ENCODE measurements at places on chromosomes 1 and 21.

GRCh38 chr1:151881479-151881878 lies 27.8 kb downstream of the THEM4 start:
- no peak for DNase-seq

DNA sequence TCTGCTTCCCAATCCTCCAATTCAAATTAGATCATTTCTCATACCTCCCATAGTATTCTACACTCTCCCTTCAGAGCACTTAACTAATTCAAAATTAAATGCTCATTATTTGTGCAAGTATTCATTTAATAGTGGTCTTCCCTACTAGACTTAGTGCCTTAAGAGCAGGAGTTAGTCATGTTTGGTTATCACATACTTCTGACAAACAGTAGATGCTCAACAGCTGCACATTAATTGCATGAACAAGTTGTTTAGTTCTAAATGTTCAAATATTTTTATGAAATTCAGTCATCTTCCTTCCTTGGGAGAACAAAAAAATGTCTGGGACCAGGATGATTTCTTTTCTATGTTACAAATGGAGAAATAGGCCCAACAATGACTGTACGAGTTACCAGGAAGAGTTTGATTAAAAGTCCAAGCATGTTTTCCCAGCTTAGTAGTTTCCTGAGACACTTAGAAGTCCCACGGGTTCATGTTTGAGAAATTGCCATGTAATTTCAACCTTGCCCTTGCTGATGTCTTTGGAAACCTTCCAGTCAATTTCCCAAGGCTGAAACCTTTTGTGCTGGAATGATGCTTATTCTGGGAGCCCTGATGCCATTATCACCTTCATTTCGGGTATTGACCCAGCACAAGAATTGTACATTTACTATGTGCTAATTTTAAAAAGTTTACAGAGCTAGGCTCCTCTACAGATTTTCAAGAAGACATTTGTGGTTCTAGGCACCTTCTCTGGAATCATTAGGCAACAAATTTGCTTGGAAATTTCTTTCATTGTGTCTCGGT lies 437.9 kb upstream of the PLXNA2 start:
- no peak for DNase-seq

GRCh38 chr1:95181096-95181495 lies 52.9 kb upstream of the RWDD3 start:
- no peak for DNase-seq

- DNase-seq = no peak
These were observed 185.0 kb downstream of the TGFBR3 start for GRCh38 chr1:91700771-91701471.

DNA sequence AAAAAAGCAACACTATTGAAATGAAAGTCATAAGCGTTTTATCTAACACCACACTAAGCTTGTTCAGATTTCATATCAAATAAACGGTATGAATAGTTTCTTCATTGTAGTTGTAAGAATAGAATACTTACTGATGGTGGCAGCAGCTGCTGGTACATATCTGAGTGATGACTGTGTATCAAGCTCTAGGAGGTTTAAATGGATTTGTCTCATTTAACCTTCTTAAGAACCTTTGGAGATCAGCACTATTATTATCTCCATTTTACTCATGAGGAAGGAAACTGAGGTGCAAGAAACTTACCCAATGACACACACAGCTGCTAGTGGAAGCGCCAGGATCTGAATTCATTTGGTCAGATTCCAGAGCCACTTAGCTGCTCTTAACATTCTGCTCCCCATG lies 104.0 kb downstream of the EIF4G3 start:
- DNase-seq = no peak

GRCh38 chr1:183685112-183685713 lies 32.1 kb upstream of the APOBEC4 start:
- DNase-seq = peak; percentile 20

DNA sequence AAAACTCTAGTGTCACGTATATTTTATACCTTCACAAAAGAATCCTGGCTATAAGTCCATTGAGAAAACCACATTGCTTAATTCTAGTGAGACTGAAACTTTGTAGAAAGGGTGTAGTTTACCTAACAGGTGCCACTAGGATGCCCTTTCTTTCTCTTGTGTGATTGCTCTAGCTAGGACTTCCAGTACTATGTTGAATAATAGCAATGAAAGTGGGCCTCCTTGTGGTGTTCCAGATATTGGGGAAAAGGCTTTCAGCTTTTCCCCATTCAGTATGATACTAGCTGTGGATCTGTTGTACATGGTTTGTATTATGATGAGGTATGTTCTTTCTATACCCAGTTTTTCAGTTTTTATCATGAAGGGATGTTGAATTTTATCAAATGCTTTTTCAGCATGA lies 39.7 kb upstream of the CHODL start:
- no peak for DNase-seq

GRCh38 chr1:20168564-20169491 lies 17.1 kb upstream of the UBXN10 start:
- DNase-seq = no peak

- no peak for DNase-seq
These were observed 35.3 kb upstream of the CLIC4 start for GRCh38 chr1:24709791-24710441.

- no peak for DNase-seq
These were observed 233.1 kb downstream of the CAMTA1 start for GRCh38 chr1:7018351-7018750.

DNA sequence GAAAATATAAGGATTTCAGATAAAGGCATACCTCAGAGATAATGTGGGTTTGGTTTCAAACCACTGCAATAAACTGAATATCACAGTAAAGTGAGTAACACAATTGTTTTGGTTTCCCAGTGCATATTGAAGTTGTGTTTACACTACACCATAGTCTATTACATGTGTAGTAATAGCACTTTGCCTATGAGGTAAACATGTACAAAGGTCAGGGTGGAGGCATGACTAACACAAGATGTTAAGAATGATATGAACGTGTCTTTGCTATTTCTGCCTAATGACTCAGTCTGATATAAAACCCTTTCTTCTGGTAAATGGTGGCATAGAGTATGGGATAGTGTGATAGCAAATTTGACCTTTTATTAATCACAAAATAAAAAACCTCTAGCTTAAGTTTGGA lies 621.5 kb upstream of the ADGRL2 start:
- DNase-seq = no peak

GRCh38 chr21:39003982-39004633 lies 179.1 kb downstream of the PSMG1 start:
- DNase-seq = no peak

- DNase-seq = no peak
These were observed 26.9 kb upstream of the EYA3 start for GRCh38 chr1:28115267-28115666.

DNA sequence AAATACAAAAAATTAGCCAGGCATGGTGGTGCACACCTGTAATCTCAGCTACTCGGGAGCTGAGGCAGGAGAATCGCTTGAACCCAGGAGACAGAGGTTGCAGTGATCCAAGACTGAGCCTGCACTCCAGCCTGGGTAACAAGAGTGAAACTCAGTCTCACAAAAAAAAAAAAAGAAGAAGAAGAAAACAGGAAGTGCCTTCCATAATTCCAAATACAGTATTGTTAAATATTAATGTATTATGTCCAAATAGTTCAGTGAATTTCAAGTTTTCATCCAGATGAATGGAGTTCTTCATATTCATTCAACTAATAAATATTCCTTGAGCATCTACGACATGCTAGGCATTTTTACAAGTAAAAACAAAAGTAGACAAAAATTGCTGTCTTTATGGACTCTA lies 33.3 kb downstream of the PLEKHO1 start:
- no peak for DNase-seq

DNA sequence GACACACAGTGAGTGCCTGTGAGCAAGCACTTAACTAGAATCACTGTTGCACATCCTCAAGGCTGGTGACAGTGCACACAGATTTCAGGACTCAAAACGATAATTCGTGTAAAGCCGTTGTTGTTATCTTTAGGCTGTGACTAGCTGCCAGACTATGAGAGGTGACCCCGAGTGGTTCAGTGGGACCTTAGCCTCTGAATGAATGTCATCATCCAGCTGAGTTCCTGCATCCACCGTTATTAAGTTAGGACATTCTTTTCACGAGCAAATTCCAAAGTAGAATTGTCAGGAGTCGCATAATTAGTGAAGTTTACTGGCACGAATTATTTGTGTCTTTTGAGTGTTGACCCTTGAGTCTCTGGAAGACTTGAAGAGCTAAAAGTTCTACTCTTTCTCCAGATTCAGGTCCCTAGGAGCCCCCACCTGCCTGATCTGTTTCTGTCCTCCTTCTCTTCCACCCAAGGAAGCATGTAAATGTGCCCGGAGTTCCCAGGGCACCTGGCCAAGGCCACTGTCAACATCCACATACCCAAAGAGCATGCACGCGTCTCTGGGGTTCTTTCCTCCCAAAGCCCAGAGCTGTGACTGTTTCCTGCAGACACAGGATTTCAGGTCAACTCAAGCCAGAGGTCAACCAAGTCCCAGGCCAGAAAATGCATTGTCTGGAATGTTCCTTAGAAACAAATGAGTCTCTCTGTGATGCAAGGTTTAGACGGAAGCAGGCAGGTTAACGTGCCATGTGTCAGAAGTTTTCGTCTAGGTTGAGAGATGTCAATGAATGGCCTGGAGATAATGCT lies 207.2 kb downstream of the TOMM20 start:
- no peak for DNase-seq

GRCh38 chr1:150366416-150367296 lies 2.7 kb downstream of the RPRD2 start:
- DNase-seq = no peak

Data from GM19239 (cell line).